GM12878 (cell line): ENCODE measurements at places on chromosomes 7 and 10. TPM values are rescaled to one million over a fixed set of nuclear protein-coding genes. Genes with fewer than 3 reads are reported as not detected.

COL17A1 gene
- total RNA-seq = 0.05 TPM in 1 of 2 replicates, not detected in the other

DNA sequence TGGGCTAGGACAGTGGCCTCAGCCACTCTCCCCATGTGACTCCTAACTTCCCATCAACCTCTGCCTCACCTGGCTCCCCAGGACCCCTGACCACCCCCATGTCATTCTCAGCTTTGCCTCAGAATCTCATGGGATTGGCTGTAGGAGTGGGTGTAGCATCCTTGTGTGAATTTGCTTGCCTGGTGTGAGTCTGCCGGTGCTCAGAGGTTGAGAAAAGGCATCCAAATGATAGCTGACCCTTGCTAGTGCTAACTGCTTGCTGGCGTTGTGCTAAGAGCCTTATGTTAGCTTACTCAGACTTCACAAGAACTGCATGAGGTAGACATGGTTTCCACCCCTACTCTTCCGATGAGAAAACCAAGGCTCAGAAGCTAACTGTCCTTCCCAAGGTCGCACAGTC lies 74.2 kb downstream of the COL13A1 start:
- no peak for DNase-seq
- no peak overlapping the region for H3K4me3 ChIP-seq
- H3K27ac ChIP-seq = no peak overlapping the region
- no peaks in the 10 kb centered on the region for H3K36me3 ChIP-seq
- H3K27me3 ChIP-seq = peaks cover 3% of the 10 kb centered on the region

DNA sequence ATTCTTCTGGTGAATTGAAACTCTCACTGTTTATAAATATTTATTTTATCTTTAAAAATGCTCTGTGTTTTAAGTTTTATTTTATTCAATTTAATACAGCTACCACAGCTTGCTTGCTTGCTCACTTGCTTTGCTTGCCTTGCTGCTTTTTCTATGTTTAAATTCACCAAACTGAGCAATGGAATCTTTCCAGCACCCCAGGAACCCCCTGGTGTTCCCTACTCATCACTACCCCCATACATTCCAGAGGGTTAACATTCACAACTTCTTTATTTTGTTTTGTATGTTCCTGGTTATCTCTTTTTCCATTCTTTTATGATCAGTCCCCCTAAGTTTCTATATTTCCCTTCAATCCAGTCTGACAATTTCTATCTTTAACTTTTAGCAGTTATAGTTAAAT lies 166.5 kb upstream of the COL1A2 start:
- no peaks in the 10 kb centered on the region for H3K4me1 ChIP-seq
- no peak overlapping the region for H3K27ac ChIP-seq

EGFR gene
- 0.16 and 0.31 TPM in 2 replicates for total RNA-seq

DNA sequence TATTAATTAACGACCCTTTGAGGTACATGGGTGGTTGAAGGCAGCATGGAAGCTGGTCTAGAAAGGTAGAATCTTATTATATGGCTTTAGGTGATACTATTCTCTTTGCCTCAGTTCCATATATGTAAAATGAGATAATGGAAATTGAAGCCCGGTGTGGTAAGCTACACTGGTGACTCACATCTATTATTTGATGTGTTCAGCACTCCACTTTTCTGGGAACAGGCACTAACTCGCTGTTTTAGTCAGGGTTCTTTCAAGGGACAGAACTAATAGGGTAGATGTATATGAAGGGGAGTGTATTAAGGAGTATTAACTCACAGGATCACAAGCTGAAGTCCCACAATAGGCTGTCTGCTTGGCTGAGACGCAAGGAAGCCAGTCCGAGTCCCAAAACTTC lies 4.4 kb upstream of the TRUB1 start:
- H3K4me1 ChIP-seq = no peaks in the 10 kb centered on the region
- no peak overlapping the region for H3K4me3 ChIP-seq
- H3K36me3 ChIP-seq = no peaks in the 10 kb centered on the region
- DNase-seq = no peak
- no peak overlapping the region for H3K27ac ChIP-seq
- H3K27me3 ChIP-seq = no peaks in the 10 kb centered on the region

- H3K36me3 ChIP-seq = no peaks in the 10 kb centered on the region
- no peak overlapping the region for H3K27ac ChIP-seq
- H3K4me3 ChIP-seq = no peak overlapping the region
- H3K4me1 ChIP-seq = no peaks in the 10 kb centered on the region
These were observed 84.8 kb upstream of the DIP2C start for GRCh38 chr10:774223-774622.

OPN4 gene
- not detected in 2 replicates for total RNA-seq

- no peak overlapping the region for H3K27ac ChIP-seq
- no peaks in the 10 kb centered on the region for H3K36me3 ChIP-seq
- H3K4me1 ChIP-seq = no peaks in the 10 kb centered on the region
- no peaks in the 10 kb centered on the region; the same call in 1 of the 2 replicates for H3K27me3 ChIP-seq
- no peak for DNase-seq
These were observed 104.0 kb upstream of the RHOBTB1 start for GRCh38 chr10:61047788-61048560.

DNA sequence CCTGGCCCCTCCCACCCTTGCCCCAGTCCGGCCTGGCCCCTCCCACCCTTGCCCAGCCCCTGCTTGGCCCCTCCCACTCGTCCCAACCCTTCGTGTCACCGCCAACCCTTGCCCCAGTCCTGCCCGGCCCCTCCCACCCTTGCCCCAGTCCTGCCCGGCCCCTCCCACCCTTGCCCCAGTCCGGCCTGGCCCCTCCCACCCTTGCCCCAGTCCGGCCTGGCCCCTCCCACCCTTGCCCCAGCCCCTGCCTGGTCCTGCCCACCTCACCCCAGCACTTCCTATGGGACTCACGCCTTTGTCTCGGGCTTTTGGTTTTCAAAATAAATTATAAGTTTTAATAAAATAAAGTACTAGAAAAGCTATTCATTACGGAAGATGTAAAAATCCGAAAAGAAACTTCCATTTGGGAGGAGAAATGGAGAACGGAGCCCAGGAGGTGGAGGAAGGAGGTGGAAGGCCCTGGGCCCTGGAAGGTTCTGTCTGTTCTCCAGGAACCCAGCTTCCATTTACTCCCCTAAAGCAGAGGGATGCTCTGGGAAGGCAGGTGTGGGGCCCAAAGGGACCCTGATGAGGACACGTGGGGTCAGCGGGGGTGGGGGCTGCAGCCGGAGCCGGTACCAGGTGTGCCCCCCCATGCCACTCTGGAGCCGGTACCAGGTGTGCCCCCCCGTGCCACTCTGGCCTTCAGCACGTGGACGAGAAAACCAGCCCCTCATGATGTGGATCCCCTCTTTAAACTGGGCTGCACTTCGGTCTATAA lies 52.2 kb downstream of the PWWP2B start:
- no peaks in the 10 kb centered on the region for H3K36me3 ChIP-seq
- no peak overlapping the region for H3K4me3 ChIP-seq
- H3K4me1 ChIP-seq = peaks cover 25% of the 10 kb centered on the region
- no peak for DNase-seq
- H3K27ac ChIP-seq = no peak overlapping the region

- 0 out of 2 replicates have a peak overlapping the region, but pooled peaks have one; percentile 13 for H3K27ac ChIP-seq
- H3K4me3 ChIP-seq = no peak overlapping the region
- H3K27me3 ChIP-seq = no peaks in the 10 kb centered on the region
- H3K36me3 ChIP-seq = peaks cover 64% of the 10 kb centered on the region
These were observed 32.4 kb downstream of the BLNK start for GRCh38 chr10:96238646-96239623.

GRCh38 chr7:92244808-92245486 lies 767 bp downstream of the KRIT1 start:
- H3K36me3 ChIP-seq = no peaks in the 10 kb centered on the region
- DNase-seq = no peak
- no peaks in the 10 kb centered on the region for H3K27me3 ChIP-seq
- H3K27ac ChIP-seq = peak overlapping the region; percentile 90

BAMBI gene
- 0.13 and 0.18 TPM in 2 replicates for total RNA-seq

DNA sequence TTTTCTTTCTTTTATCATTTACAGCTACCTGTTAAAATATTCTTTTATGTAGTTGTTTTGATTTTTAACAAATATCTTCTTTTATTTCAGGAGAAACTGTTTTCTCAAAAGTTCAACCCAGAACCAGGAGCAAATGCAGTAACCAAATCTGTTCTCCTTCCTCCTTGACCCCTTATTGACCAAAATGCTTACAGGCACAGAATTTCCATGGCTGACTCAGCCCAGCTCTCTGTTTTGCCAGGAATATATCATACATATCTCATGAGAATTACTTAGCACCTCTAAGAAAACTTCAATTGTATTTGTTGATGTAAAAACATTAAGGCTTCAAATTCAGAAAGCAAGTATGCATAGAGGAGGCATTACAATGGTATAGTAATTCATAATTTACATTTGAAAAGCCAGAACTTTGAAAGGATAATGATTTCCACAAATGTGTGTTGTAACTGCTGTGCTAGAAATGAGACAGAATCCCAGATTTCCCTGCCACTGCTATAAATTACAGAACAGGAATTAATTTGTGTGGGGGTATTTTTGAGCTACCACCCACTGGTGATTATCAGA lies 2.2 kb downstream of the GSAP start:
- peak overlapping the region; percentile 40; the same call in 1 of the 2 replicates for H3K4me3 ChIP-seq
- peaks cover 4% of the 10 kb centered on the region; the same call in 1 of the 2 replicates for H3K4me1 ChIP-seq
- peak overlapping the region; percentile 36 for H3K27ac ChIP-seq
- H3K36me3 ChIP-seq = no peaks in the 10 kb centered on the region
- H3K27me3 ChIP-seq = no peaks in the 10 kb centered on the region
- no peak for DNase-seq

DNA sequence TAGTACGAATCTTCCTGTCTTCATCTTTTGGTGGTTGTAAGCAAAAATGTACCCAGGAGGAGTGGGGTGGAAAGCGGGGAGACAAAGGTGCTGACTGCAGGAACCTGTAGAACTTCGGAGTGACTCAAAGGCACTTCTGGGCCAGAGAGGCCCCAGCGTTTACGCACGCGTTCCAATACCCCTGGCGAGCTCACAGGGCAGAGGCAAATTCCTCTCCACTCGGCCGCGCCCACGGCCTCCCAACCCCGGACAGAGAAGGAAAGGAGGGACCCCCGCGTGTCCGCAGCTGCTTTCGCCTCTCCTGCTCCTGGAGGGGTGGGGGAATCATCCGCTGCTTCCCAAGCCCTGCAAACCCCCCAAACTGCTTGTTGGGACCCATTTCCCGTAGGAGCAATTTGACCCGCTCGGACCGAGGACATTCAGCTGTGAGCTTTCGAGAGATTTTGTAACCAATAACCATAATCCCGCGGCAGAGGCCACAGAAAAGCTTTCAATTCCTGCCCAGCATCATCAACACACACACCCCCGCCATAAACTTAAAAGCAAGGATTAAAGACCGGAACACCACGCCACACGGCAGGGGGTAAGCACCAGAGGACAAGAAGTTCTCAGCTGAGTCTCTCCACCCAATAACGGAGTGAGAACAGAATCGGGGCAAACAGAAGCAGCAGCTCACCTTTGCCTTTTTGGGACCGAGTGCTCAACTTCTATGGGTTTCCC lies 2.3 kb downstream of the IGF2BP3 start:
- peaks cover 10% of the 10 kb centered on the region for H3K4me1 ChIP-seq
- H3K36me3 ChIP-seq = no peaks in the 10 kb centered on the region
- peak overlapping the region; percentile 94 for H3K27ac ChIP-seq
- H3K27me3 ChIP-seq = no peaks in the 10 kb centered on the region

RGR gene
- total RNA-seq = not detected in 2 replicates

DNA sequence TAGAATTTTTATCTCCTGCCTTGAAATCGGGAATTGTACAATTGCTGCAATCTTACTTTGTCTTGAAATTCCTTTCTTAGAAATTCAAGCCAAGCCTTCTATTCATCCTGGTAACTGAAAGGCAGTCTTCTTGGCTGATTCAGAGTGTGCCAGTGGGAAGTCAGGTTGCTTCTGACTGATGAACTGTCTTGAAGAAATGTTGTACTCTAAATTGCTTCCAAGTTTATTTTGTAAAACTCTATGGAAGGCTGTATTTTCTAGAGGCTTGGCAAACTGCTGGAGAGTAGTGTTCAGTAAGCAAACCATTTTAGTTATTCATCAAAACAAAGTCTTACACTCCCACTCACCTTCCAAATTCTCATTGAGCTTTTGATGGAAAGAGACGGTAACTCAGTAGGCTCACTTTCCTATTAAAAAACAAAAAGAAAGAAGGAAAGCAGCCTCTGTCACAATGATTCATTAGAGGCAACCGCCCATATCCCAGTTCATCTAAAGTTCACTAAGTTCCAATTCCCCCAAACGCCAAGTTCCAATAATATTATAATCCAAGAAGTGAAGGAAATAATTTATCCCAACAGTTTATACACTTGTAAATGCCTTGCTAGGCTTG lies 187.9 kb upstream of the MALRD1 start:
- no peaks in the 10 kb centered on the region for H3K27me3 ChIP-seq
- no peak for DNase-seq
- no peaks in the 10 kb centered on the region for H3K4me1 ChIP-seq
- H3K36me3 ChIP-seq = no peaks in the 10 kb centered on the region

DNA sequence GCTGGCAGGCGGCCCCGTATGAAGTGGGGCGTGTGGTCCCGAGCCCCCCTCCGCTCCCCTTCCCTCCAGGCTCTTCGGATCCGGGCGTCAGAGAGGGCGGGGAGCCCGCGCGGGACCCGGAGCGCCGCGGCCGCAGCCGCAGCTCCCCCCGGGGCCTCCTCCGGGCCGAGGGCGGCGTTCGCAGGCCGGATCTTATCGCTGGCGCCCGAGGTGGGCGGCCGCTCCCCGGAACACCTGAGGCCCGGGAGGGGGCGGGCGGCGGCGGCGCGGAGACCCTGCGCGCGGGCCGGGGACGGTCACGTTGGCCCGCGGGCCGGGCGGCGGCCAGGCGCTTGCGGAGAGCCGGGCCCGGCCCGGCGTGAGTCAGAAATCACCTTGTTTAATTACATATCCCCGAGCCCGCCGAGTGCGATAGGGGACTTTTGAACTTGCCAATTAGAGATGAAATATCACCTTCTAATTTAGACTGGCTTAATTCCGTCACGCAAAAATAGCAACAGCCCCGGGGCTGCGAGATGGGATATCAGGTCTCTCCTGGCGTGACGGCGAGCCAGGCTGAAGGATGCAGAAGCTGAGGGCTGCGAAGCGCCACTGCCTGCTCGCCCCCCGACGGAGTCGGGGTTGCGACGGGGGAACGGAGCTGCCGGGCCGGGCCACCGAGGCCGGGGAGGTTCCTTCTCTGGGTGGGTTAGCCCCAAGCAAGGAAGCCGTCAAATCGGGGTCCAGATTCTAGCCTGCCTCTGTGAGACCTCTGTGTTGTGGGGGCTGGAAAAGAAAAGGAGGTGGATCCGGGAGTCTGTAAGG lies 43.4 kb downstream of the LDB3 start:
- no peaks in the 10 kb centered on the region for H3K27me3 ChIP-seq
- peaks cover 4% of the 10 kb centered on the region; the same call in 1 of the 2 replicates for H3K4me1 ChIP-seq
- peak overlapping the region; percentile 73 for H3K27ac ChIP-seq
- H3K36me3 ChIP-seq = no peaks in the 10 kb centered on the region
- DNase-seq = no peak
- H3K4me3 ChIP-seq = peak overlapping the region; percentile 92

OPN1SW gene
- total RNA-seq = not detected in 2 replicates

- no peak overlapping the region for H3K27ac ChIP-seq
- peak; percentile 25 for DNase-seq
- peaks cover 3% of the 10 kb centered on the region; the same call in 1 of the 2 replicates for H3K4me1 ChIP-seq
- H3K36me3 ChIP-seq = no peaks in the 10 kb centered on the region
- no peaks in the 10 kb centered on the region for H3K27me3 ChIP-seq
These were observed 27.8 kb downstream of the KCNMA1 start for GRCh38 chr10:77609781-77610272.

- no peak overlapping the region for H3K27ac ChIP-seq
- H3K4me1 ChIP-seq = no peaks in the 10 kb centered on the region
- H3K27me3 ChIP-seq = no peaks in the 10 kb centered on the region
- DNase-seq = no peak
These were observed 128.6 kb upstream of the KCTD7 start for GRCh38 chr7:66500087-66500486.
